NCI-H187 (cell line): ENCODE measurements at places on chromosomes 7 and 10.
A peak's percentile ranks its signal among the peaks of the same experiment; 100 is the strongest.

GRCh38 chr7:101241015-101241363, 3.4 kb upstream of the CLDN15 start:
- no peak for DNase-seq

GRCh38 chr7:41046221-41046761, 656.6 kb downstream of the INHBA start:
- no peak for DNase-seq

DNA sequence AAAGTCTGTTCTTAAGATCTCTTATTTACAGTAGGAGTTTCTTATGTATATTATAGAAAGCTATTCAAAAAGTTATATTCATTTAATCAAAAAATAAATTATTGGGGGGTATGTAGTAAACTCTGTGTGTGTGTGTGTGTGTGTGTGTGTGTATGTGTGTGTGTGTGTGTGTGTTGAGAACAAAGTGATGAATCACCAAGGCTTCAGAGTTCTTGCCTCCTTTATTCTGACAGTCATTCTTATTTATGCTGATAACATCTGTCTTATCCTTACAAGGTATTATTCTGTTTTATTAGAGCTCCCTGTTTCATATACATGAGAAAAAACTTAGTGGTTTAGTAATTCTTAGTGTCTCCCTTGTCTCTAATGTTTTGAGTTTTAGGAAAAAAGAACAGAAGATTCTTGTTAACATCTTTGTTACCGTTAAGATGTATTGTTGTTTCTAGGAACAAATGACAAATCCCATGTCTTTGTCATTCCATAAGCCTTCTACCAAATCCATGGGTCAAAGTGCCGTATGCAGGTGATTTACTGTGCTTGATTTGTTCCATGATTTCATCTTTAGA, 424.0 kb downstream of the EXOC4 start:
- DNase-seq = no peak

DNA sequence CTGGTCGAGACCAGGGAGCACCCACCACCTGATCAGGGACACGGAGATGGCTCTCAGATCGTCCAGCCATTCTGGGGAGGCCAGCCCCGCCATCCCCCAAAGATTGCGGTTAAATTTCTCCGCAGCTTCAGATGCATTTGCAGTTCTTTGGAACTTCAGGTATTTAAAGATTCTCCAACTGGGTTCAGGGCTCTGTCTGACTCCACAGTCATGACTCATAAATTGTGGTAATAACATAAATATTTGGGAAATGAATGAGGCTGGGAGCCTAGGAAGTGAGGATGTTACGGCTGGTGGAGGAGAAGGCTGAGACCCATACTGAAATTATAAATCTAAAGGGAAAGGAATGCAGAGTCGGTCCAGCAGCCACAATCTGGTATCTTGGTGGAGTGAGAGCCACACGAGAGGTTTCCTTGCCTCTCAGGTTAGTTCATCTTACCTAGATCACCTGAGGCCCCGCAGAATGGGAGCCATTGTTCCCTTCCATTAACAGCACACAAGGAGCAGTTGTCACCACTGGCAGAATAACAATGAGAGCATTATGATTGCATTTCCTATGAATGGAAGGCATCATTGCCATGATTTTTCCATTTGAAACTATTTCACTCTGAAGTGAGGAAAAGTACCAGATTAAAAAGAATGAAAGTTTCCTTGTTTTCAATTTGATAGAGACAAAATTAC, 26.7 kb upstream of the DNAJB6 start:
- DNase-seq = no peak

- no peak for DNase-seq
Measured at GRCh38 chr7:158274404-158274811, 313.2 kb downstream of the PTPRN2 start.

DNA sequence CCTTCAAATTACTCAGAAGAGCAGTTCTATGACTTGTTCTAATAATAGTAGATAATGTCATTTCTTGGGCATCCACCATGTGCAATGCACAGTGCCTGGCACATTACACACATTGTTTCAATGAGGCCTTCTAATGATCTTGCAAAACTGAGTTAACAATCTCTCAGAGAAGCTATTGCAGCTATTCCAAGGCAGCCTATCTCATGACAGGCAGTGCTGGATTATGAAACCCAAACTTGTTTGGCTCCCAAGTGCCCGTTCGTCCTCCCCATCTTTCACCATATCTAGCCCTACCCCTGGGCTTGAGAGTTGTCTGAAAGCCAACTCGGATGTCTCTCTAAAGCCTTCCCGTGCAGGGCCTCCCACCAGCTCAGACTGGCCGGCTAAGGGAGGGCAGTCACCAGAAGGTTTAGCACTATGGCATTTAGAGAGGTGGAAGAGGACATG, 405.1 kb downstream of the PLXNA4 start:
- no peak for DNase-seq

GRCh38 chr7:6071406-6071805, 40.2 kb downstream of the ANKRD61 start:
- DNase-seq = no peak

DNA sequence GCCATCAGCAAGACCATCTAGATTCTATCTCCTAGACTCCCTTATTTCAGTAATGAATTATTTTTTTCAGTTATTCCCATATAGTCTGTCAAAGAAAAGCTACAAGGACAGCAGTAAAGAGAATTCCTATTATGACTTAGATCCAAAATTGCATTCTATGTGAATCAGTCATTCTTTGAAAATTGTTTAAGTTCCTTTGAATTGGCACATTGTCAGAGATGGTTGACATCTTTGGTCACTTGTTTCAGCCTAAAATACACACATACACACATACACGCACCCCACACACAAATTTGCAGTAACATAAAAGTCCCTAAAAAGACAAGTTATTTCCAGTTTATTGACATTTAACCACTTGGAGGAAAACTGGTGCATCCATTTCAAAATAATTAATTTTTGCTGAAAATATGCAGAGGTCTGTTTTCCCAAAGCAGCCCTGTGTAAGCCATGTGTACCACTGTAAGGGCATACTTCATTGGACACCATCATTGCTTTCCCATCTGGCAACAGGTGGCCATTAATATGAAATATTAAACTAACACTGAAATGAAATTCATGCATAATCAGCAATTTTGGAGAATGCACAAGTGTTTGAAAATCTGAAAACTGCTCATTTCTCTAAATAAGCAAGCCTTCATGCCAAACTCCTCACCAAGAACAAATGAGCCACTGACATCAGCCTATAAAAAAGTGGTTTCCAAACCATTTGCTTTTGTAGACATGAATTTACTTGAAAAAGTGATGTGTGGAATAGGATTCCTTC, 121.7 kb upstream of the COL1A2 start:
- no peak for DNase-seq

DNA sequence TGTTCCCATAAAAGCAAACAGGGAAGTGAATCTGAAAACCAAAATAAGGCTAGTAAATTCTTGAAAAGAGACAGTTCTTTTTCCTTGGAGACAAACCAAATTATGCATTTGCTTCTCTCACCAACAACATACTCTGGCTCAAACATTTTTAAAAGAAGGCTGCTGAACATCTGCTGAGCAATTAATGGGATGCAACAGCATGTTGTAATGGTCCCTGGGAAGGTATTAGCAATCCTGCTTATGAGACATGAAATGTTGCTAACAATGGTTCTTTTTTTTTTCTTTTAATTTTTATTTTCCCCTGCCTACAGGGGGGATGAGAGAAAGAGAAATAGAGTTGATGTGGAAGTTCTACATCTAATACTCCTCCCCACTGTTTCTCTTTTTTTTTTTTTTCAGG, 572.1 kb downstream of the SORCS1 start:
- DNase-seq = no peak

GRCh38 chr7:38681882-38682281, 50.7 kb upstream of the AMPH start:
- peak; percentile 60 for DNase-seq

DNA sequence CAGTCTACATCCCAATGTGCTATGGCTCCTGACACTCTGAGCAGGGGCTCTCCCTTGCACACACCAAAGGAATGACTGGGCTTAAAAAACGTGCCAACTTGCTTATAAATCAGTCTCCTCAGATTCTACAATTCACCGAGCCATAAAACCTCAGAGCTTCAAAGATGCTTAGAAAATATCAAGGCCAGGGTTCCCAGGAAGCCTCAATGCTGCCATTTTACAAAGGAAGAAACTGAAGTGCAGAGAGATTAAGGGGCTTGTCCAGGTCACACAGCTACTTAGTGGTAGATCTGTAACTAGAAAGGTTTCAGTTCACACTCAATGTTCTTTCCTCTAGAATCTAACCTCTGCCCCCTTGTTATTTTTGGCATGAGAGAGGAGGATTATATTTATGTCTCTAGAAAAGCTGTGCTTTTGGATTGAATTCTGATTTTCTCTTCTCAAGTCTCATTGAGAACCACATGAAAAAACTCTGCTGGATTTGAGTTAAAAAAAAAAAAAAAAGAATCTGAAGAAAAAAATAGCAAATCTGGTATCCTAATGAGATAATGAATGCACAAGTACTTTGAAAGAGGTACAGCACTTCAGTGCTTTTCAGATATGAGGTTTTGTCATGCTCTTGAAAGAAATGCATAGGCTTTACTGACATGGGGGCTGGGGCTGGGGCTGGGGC, 22.3 kb upstream of the TSPAN33 start:
- no peak for DNase-seq

DNA sequence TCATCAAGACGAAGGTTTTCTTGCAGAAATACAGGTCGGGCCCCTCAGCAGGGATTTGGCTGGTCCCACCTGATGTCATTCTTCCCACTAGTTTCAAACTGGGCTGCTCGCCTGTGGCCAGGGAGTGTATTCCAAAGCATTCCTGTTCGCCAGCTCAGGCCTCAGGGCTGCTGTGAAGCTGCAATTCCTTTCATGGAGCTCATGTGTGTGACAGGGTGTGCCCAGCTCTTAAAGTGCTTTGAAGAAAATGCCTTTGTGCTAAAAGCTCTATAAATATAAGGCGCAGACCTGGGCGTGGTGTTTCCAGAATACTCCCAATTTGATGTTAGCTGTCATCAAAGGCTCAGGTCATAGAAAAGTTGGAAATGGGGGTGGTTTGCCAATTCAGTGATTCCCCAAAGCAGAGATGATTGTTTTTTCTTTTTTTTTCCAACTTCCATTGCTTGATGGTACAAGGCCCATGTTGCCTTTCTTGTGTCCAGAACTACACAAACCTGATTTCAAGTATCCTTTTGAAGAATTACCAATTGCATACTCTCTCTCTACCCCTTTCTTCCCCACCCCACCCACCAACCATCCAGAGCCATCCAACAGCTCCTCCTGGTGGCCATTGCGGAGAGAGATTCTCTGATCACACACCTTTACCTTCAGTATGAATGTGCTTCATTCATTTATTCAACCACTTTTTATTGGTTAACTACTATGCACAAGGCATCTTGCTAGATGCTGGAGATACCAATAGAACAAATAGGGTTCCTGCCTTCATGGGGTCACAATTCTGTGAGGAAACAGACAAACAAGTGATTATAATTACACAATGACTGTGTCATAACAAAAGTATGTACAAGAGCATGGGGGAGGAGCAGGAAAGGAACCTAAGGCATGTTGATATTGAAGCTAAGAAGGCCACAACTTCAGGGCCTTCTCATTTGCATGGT, 297.3 kb upstream of the LYZL1 start:
- peak; percentile 4 for DNase-seq

GRCh38 chr7:120793213-120793936, 64.6 kb downstream of the TSPAN12 start:
- no peak for DNase-seq

DNA sequence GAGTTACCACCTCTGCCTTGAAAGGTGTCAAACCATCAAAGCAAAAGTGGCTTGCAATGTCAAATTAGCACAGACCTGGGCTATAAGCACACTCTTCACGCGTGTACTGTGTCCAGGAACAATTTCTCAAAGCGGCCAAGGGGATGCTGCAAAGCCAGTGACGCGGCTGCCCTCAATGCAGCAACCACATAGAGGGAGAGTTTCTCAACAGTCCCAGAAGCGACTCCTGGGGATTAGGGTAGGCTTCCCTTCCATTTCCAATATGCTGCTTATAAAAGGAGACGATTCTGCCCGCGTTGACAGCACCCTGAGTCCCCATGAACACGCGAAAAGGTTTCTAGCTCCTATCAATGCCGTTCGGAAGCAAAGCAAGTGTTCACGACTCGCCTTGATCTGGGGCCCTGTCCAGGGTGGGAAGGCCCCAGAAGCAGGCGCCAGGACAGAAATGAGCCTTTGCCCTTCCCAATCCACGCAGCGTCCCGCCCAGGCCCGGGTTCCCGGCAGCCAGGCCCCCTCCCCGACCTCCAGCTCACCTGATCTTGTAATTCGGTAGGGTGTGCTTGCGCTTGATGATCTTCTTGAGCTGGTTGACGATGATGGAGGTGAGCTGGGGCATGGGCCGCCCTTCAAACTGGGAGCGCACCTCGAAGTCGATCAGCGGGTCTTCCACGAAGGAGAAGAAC, 1.3 kb downstream of the PDZD8 start:
- DNase-seq = no peak

- no peak for DNase-seq
Measured at GRCh38 chr7:12373580-12374263, 29.9 kb downstream of the VWDE start.

DNA sequence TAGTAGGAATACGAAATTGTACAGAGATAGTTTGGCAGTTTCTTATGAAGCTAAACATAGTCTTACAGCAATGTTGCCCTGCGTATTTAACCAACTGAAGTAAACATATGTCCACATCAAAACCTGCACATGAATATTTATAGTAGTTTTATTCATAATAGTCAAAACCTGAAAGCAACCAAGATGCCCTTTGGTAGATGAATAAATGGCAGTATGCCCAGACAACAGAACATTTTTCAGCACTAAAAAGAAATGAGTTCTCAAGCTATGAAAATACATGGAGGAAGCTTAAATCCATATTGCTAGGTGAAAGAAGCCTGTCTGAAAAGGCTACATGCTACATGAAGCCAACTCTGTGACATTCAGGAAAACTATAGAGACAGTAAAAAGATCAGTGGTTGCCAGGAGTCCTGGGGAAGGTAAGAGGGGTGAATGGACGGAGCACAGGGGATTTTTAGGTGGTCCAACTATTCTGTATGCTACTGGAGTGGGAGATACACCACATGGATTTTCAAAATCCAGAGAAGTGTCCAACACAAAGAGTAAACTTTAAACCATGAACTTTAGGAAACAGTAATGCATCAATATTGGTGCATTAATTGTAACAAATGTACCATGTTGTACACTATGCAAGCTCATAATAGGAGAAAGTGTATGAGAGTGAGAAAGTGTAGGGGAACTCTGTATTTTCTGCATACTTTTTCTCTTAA, 17.6 kb downstream of the GPRIN2 start:
- no peak for DNase-seq
